ENCODE measurements at places on chromosomes 7 and 10. TPM values are rescaled to one million over a fixed set of nuclear protein-coding genes. Genes with fewer than 3 reads are reported as not detected.
A peak's percentile ranks its signal among the peaks of the same experiment; 100 is the strongest.

- no peak for DNase-seq
Measured at GRCh38 chr7:30920021-30920583, 8.4 kb downstream of the AQP1 start.

Gene CYP2C18
- total RNA-seq, result not detected

- DNase-seq, result no peak
Measured at GRCh38 chr10:91073286-91073979, 147.0 kb upstream of the PCGF5 start.

Gene ZNF273
- total RNA-seq, result 10.6 TPM

GRCh38 chr10:124995605-124996004, 53.7 kb downstream of the ZRANB1 start:
- no peak for DNase-seq

GRCh38 chr7:139396323-139396951, 36.7 kb downstream of the LUC7L2 start:
- no peak for DNase-seq

- DNase-seq, result no peak
Measured at GRCh38 chr7:140982508-140982907, 32.2 kb downstream of the MRPS33 start.

DNA sequence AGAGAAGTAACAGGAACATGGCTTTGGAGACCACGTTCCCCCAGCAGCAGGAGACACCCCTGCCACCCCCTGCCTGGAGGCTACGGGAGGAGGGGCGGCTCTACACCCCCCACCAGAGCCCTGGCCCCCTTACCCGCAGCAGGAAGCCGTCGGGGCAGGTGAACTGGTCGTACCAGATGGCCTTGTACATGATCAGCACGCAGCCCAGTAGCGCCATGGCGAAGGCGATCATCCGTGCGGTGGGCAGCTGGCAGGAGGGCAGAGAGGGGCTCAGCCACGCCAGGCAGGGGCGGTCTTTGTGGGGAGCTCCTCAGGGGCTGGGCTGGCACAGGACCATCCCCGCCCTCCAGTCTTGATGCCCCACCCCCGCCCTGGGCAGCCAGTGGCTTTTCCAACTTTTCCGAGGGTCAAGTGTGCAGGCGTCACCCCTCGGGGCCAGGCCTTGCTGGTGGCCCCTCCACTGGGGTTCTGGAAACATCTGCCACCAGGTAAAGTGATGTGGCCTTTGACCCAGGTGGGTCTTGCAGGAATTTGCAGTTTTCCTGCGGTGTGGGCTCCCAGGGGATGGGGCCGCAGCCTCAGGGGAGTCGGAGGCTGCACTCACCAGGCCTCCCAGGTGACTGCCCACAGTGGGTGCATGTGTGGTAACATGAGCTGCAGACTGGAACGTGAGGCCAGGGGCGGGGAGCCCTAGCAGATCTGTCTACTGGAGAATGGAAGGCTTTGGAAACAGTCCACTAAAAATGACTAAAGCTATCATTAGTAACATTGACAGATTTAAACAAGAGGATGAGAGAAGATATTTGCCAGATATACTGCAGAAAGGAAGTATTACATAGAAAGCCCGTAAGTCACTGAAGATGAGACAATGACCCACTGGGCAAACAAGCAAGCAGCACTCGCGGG, 9.7 kb downstream of the CALY start:
- DNase-seq, result no peak

Gene LMTK2
- total RNA-seq, result 10.2 TPM

DNA sequence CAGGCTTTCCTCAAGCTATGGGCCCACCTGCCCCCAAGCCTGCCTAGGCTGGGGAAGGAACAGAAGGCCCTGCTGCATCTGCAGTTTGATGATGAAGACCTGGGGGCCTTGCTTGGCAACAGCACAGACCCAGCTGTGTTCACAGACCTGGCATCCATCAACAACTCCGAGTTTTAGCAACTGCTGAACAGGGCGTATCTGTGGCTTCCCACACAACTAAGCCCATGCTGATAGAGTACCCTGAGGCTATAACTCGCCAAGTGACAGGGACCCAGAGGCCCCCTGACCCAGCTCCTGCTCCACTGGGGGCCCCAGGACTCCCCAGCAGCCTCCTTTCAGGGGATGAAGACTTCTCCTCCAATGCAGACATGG, 36.3 kb downstream of the CADPS2 start:
- no peak for DNase-seq

- DNase-seq, result no peak
Measured at GRCh38 chr10:56662765-56663447, 301.8 kb upstream of the ZWINT start.

DNA sequence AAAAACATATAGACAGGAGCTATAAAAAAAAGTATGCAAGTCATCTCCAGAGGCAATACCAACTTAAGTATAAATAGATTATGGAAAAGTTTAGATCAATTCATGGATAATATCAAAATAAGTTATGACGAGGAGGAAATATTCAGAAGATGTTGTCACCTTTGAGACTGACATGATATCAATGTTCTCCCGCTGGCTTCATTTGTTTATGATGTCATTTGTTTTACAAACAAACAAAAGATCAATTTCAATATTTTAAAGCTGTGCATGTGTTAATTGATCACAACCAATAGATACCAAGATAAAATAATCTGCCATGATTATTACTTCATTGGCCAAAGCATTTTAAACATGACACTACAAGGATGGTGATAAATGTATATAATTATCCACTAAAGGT, 43.5 kb downstream of the SLC16A12 start:
- no peak for DNase-seq

Gene ACTL6B
- total RNA-seq, result not detected

- DNase-seq, result no peak
Measured at GRCh38 chr10:121497513-121498470, 100.5 kb downstream of the FGFR2 start.

Gene TSPAN13
- 1.3 TPM for total RNA-seq

DNA sequence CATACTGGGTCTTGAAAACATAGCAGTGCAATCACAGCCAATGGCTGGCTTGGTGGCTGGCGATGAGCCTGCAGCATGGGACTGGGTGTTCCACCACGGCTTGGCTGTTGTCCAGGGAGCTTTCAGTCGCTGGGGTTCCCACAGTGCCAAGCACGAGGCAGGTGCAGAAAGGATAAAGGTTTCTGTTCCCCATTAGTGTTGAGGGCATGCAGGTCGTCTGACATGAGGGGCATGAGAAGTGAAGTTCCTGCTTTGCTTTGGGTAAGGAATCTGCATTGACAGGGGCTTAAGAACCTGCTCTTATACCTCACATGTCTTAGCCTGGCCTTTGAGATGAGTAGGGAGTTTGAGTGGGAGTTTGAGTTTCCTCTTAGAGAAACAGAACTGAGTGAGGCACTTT, 9.0 kb upstream of the CFTR start:
- no peak for DNase-seq

Gene CALHM3
- 0.63 TPM for total RNA-seq

Gene ATOH7
- not detected for total RNA-seq

GRCh38 chr7:151168003-151168786, 701 bp upstream of the GBX1 start:
- DNase-seq, result peak; percentile 68

DNA sequence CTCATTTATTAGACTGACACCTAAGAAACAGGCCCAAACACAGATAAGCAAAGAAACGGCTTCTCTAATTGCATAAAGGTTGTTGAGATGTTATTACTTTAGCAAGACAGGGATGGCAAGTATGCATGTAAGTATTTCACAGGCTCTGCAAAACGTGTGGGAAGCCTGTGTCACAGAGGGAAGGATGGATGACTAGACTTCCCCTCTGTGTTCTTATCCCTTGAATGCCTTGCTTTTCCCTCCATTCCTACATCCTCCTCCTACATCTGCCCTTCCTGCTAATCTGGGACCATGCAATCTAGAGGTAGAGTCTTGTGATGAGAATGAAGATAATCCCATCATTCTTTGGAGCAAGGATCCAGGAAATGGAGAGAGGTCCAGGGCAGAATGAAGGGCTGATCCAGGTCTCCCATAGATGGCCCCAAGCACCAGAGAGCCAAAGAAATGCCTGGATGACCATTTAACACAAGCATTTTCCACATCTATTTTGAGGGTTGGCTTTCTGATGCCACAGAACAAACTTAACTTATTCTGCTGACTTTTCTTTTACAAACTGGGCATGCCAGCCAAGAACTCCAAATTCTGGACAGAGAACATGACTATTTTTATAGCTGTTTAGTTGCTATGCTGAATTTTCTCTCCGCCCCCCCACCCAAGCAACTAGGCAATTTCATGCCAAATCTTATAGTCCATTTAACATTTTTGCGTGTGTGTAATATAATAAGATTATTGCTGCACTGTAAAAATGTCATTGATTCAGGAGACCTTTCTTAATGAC, 48.1 kb downstream of the NRP1 start:
- no peak for DNase-seq

GRCh38 chr10:130218181-130218641, 82.0 kb downstream of the GLRX3 start:
- DNase-seq, result no peak

Gene CTAGE6
- total RNA-seq, result 0.44 TPM

Gene LRRC72
- not detected for total RNA-seq

Gene SLC39A12
- not detected for total RNA-seq

GRCh38 chr7:66837007-66837406, 84.0 kb upstream of the TMEM248 start:
- peak; percentile 56 for DNase-seq

GRCh38 chr7:231858-232246, 39.5 kb downstream of the FAM20C start:
- DNase-seq, result no peak

DNA sequence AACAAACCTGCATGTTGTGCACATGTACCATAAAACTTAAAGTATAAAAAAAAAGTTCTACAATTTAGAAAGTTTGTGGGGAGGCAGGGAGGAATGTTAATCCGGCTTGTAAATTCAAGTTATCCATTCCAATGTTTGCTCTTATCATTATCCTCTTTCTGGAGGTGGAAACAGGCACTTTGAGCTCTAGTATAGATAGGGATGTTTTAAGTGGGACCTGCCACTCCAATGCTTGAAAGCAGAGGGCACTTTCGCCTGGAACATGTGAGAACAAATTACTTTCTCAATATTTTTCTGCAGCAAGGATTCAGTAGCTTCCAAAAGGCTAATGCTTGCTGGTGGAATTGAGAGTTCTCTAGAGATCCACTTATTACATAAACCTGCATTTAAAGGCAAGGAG, 45.6 kb downstream of the FEZF1 start:
- no peak for DNase-seq

GRCh38 chr7:90900628-90901356, 304.7 kb downstream of the CDK14 start:
- no peak for DNase-seq

- DNase-seq, result no peak
Measured at GRCh38 chr7:102424129-102424551, 9.2 kb upstream of the ORAI2 start.

GRCh38 chr7:51161937-51162336, 154.7 kb downstream of the COBL start:
- DNase-seq, result no peak

Gene INA
- total RNA-seq, result not detected

- DNase-seq, result no peak
Measured at GRCh38 chr10:80938903-80939302, 401.2 kb downstream of the SH2D4B start.

DNA sequence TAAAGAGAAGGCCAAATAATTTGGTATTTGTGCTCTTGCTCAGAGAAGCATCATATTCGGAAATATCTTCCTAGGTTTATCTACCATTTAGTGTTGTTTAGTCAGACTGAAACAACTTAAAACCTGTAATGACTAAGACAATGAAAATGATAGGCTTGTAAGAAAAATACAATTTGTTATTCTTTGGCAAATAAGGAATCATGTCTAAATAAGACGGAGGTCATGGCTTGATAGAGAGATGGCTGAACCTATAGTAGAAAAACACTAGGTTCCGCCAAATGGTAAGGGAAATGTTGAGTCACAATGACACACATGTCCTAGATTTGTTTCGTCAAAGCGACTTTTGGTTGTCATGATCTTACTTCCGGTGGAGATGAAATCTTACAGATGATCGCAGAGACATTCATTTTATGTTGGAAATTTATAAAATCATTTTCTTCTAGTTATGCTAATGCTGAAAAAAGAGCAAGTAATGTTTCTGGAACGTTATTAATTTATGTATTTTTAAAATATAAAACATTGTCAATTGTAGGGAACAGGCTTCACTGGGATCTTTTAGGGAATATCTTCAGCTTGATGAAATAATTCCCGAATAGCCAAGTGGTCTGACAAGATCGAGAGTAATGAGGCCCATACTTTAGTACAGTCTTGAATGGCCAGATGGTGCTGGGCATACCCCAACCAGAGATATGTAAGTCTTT, 1.0 kb downstream of the SRGN start:
- DNase-seq, result peak; percentile 71

DNA sequence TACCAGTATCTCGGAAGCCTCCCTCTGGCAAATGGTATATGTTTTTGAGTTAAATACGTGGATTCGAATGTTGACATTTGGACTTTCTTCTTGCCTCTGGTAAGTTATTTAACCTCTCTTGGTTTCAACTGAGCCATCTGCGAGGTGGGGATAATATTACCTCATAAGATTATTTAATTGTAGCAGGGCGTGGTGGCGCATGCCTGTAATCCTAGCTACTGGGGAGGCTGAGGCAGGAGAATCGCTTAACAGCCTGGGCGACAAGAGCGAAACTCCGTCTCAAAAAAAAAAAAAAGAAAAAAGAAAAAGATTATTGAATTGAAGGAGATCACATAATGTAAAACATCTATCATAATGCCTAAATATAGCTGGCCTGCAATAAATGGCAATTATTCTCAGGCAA, 396 bp upstream of the TAF5 start:
- no peak for DNase-seq

DNA sequence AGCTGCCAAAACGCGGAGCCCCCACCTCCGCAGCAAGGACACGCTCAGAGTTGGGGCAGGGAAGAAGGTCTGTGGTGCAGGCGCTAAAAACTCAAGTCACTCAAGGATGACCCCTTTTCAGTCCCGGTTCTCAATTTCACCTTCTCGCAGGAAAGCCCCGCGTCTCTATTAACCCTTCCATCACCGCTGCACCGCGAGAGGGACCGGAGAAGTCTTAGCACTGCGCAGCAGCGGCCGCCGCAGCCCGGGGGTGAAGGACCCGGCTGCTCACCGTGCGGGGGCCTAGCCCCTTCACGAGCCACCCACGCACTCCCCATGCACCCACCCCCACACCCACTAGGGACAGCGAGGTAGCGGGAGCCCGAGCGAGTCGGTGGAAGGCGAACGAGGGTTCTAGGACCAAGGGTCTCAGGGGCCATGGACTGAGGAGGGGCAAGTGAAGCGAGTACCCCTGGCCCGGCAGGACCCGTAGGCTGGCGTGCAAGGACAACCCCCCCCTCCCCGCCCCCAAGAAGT, 162.9 kb downstream of the SH3PXD2A start:
- no peak for DNase-seq

DNA sequence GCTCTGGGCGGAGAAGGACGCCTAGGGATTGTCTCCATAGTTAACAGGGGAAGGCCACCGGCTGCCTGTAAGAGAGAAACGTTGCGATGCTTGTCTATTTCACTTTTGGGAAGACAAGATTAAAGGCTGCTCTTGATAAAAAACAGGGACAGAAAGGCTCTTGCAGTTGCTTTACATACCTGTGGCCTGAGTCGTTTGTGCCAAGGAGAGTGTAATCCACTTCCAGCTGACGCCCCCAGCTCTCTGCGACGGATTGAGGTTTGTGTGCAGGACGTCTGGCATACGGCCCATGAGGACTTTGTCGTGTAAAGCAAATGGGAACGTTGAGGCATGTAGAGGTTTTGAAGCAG, 1.1 kb downstream of the MAP3K8 start:
- DNase-seq, result peak; percentile 34
